ENCODE measurements at places on chromosomes 1 and 21.

DNA sequence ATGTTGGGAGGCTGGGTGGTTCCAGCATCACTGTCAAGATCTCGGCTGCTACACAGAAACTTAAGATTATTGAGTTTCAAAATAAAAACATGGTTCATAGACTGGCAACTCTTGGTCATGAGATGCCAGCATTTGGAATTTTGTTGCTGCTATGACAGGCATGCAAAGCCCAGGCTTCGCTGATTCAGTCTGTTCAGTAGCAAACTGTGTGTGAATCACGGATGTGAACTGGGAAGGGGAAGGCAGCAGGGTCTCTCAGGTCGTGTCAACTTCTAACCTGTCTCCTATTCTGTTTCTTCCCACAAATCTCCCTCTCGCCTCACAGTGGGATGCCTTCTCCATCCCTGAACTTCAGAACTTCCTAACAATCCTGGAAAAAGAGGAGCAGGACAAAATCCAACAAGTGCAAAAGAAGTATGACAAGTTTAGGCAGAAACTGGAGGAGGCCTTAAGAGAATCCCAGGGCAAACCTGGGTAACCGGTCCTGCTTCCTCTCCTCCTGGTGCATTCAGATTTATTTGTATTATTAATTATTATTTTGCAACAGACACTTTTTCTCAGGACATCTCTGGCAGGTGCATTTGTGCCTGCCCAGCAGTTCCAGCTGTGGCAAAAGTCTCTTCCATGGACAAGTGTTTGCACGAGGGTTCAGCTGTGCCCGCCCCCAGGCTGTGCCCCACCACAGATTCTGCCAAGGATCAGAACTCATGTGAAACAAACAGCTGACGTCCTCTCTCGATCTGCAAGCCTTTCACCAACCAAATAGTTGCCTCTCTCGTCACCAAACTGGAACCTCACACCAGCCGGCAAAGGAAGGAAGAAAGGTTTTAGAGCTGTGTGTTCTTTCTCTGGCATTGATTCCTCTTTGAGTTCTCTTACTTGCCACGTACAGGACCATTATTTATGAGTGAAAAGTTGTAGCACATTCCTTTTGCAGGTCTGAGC lies 25.5 kb downstream of the EIF2D start:
- DNase-seq: no peak

DNA sequence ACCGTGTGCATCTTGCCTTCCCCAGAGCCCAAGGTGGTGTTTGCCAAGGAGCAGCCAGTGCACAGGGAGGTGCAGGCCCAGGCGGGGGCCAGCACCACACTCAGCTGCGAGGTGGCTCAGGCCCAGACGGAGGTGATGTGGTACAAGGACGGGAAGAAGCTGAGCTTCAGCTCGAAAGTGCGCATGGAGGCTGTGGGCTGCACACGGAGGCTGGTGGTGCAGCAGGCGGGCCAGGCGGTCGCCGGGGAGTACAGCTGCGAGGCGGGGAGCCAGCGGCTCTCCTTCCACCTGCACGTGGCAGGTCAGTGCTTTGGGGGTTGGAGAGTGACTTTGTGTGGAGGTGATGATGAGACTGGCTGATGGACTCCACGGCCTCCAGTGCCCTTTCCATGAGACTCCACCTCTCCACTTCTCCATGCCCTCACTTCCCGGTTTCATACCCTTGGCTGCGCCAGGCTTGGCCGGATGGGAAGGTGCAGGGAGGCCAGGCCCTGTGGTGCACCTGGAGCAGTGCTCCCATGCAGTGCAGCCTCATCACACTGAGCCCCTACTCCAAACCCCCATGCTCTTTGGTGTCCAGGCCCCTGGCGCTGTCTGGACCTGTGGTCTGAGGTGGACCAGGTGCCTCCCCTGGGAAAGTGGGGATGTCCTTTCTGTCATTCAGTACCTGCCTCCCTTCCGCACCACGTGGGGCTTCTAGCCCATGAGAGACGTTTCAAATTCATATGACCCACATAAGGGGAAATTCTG lies 49.0 kb downstream of the OBSCN start:
- DNase-seq: no peak

- DNase-seq: no peak
Measured at GRCh38 chr1:27528818-27529703, 39.1 kb upstream of the WASF2 start.

- DNase-seq: no peak
Measured at GRCh38 chr1:191620883-191621282, 537.4 kb upstream of the RGS18 start.

DNA sequence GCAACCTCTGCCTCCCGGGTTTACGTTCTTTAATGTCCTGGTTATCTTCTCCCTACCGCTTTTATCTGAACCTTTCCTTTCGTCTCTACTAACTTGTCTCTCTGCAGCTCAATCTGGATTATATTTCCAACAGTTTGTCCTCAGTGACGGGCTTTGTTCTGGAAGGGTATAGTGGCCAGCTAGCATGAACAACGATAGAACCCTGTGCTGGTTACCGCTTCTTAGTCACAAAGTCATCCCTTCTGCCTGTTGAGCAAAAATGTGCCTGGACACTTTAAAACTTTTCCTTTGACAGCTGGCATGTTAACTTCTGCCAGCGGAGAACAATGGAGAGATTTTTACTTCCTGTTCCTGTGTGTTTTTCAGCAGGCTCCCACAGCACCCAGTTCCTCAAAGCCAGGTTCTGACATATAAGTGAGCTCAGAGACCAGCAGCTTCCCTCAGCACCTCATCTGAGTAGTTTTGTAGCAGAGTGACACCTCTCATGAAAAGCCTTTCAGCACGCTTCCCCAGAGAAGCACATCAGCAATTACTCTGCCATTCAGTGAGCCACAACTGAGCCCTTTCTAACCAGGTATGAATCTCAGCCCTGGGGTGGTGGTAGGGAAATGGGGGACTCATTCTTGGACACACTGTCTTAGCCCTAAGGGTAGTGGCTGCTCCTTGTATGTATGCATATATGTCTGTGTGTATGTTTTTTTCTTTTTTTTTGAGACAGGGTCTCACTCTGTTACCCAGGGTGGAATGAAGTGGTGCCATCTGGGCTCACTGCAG lies 23.6 kb upstream of the CCDC17 start:
- no peak for DNase-seq

DNA sequence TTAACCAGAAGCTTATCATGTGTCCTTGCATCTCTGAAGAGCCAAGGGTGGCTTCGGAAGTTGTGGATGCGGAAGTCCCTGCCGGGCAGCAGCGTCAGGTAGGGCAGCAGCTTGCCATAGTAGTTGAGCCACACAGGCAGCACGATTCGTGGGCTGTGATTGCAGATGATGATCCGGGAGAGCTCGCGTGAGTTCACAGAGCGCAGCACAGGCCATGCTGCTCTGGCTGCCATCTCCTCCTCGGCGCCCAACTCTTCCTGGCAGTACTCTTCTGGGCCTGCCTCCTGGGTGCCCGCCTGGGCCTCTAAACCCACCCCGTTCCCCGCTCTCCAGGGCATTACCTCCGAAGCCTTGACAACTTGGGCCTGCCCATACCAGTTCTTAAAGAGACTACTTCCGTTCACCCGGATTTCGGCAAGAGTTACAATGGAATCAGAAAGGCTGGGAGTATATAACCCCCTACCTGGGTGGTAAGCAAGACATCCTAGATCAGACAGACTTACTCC lies at the start of gene VHLL:
Gene VHLL, minus strand, starts transcription at position 456 of the 506 bp plus-strand sequence. Its CDS starts 118 bp downstream, at position 338.
- DNase-seq: no peak

DNA sequence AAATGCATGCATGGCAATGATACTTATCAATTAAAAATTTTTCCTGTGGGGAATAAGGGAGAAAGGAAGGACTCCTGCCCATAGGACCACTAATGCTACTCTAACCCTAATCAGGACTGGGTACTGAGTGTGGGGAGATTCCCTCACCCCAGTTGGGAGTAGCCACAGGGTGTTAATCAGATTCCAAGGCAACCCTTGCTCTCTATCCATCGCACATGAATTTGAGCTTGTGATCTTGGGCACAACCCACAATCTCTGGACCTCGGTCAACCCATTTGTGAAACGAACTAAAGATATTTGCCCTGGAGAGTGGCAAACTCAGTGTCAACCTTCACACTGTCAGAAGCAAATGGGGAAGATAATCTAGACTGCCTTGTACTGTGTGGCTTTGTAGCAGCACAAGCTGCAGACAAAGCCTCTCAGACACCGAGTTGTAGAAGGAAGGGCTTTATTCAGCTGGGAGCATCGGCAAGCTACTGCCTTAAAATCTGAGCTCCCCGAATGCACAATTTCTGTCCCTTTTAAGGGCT lies 69.5 kb downstream of the SERINC2 start:
- DNase-seq: no peak

DNA sequence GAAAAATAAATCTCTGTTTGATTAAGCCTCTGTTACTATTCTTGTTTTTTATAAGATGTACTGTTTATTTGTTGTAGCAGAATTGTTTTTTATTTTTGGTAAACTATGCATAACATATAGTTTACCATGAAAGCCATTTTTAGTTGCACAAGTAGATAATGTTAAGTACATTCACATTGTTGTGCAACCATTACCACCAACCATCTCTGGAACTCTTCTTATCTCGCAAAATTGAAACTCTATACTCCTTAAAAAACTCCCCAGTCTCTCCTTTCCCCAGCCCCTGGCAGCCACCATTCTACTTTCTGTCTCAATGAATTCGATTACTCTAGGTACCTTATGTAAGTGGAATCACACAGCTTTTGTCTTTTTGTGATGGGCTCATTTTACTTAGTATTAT lies 27.4 kb upstream of the UHMK1 start:
- DNase-seq: no peak

DNA sequence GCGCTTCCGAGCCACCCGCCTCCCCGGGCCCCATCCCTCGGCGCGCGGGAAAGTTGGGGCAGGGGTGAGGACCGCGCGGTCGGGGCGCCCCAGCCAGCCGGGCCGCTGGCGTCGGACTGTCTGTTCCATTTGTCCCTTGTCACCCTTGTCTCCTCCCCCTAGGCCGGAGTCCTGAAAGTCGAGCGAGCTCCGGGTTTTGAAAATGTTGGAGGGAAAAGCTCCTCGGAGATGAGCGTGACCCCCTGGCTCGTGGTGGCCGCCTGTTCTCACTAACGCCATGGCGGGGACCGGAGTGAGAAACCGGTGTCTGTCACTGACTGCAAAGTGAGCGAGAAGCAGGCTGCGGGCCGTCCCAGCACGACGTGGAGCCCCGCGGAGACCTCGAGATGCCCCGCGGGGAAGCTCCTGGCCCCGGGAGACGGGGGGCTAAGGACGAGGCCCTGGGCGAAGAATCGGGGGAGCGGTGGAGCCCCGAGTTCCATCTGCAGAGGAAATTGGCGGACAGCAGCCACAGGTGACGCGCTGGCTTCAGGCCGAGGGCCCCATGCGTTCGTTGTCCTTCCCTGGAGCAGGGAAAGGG lies 491 bp downstream of the PER3 start:
- no peak for DNase-seq

GRCh38 chr1:42420121-42420520 lies 35.7 kb downstream of the ZMYND12 start:
- DNase-seq: no peak

DNA sequence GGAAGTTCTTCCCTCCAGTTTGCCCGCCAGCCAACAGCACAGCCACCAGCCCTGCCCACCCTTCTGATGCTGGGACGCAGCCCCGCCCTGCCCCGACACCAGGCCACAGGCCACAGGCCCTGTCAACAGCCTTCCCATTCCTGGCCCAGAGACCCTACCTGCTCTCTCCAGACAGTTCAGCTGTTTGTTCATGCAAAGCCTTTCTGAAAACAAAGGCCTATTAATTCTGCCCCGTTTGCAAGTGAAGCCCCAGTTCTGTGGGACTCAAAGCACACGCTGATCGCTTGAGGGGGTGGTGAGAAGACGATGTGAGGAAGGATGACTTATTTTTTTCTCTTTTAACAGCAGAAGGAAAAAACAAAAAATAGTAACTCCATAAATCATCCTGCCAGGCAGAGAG lies 55.4 kb upstream of the KIF26B start:
- DNase-seq: no peak

GRCh38 chr1:94425821-94426484 lies 7.8 kb downstream of the ABCD3 start:
- DNase-seq: no peak

DNA sequence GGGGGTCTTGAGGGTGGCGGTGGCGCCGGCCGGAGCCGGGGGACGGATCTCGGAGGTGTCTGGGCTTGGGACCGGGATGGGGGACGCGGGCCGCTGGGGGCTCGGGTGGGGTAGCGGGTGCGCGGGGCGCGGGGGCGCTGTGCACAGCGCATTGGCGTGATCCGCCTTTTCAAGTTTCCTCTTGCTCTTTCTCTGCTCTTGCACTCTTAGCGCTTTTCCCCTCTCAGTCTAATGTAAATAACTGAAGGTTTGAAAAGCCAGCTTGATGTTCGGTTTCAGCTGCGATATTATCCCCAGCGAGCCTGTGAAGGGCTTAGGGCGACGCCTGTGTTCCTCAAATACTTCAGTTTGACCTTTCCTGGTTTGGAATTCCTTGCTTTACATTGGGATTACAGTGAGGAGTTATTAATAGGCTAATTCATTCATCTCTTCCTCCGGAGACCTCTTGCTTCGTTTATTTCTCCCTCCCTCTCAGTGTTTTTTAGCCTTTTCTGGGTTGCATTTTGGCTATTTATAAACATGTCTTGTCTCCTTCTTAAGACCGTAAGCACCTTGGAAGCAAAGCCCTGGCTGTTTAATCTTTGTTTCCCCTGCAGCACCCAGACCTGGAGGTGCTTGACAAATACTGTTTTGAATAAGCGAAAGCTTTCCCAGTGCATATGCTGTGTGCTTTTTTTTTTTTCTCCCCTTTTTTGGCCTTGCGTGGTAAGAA lies 693 bp downstream of the RAB4A start:
- peak; percentile 41 for DNase-seq

DNA sequence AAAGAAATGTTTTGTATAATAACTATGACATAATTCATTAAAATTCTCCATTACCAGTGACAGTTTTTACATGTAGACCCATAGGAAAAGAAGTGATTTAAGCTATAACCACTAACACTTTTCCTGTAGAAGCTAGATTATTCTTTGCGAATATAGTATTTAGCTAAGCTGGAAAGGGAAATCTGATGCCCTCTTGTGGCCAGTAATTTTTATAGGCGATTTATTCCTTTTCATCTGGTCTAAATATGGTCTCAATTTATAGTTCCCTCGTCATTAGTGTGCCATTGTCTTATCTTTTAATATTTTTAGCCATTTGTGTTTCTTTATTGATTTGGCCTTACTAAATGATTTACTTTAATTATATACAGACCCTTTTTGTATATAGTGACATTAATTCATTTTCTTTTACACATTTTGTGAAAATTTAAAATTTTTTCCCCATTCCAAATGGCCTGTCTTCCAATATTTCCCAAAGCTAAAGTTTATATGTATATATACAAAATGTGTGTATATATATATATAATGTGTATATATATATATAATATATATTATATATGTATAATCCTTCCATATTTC lies 26.7 kb downstream of the BTG3 start:
- DNase-seq: peak; percentile 42

DNA sequence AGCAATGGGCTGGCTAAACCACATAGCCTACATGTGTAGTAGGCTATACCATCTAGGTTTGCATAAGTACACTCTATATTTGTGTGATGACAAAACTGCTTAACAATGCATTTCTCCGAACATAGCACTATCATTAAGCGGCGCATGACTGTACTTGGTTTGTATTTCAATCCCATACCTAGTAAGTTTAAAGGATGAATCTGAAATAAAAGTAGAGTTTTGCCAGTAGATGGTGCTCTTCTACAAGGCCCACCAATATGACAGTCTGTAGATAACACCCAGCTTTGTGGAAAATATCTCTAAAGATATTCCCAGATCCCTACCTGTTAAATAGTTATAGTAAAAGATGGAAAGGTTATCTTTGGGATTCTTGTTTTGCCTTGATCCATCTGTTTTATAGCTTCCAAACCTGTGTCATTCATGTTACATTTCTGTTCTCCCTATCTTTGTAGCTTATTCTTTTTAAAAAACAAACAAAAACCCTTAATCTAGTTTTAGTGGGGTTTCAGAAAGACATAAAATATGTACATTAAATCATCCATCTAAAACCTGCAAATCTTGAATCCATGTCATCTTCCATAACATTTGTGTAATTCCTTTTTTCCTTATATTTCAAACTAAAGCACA lies 33.9 kb upstream of the ASPM start:
- DNase-seq: peak; percentile 70

Measured in ACHN (cell line).